ENCODE measurements at places on chromosomes 11 and 22. TPM values are rescaled to one million over a fixed set of nuclear protein-coding genes. Genes with fewer than 3 reads are reported as not detected.

OR5AR1 gene
- total RNA-seq = not detected

CSKMT gene
- total RNA-seq = 17.8 TPM

TSSK2 gene
- not detected for total RNA-seq

RIC3 gene
- total RNA-seq = 2.5 TPM

METTL15 gene
- total RNA-seq = 4.7 TPM

TBX10 gene
- total RNA-seq = not detected

PIK3IP1 gene
- 1.3 TPM for total RNA-seq

CNTN5 gene
- total RNA-seq = not detected

C22orf15 gene
- total RNA-seq = not detected

KRTAP5-2 gene
- not detected for total RNA-seq

SAA2 gene
- total RNA-seq = not detected

SAAL1 gene
- 35.1 TPM for total RNA-seq

ADM2 gene
- 0.55 TPM for total RNA-seq

PPP2R1B gene
- 14.1 TPM for total RNA-seq

OAF gene
- total RNA-seq = 9.9 TPM

PDGFB gene
- total RNA-seq = 2.8 TPM

PKNOX2 gene
- not detected for total RNA-seq

SAC3D1 gene
- 56.6 TPM for total RNA-seq

AGBL2 gene
- 1.2 TPM for total RNA-seq

HEPHL1 gene
- not detected for total RNA-seq

OVOL1 gene
- total RNA-seq = not detected

B3GAT3 gene
- total RNA-seq = 56.9 TPM

CRYBB1 gene
- total RNA-seq = not detected

C11orf16 gene
- total RNA-seq = not detected

ILK gene
- total RNA-seq = 107 TPM

MS4A6A gene
- not detected for total RNA-seq

TTLL12 gene
- 20.4 TPM for total RNA-seq

MISFA gene
- total RNA-seq = 1.8 TPM

VSIG10L2 gene
- not detected for total RNA-seq

BATF2 gene
- 0.75 TPM for total RNA-seq

MS4A15 gene
- total RNA-seq = not detected

DGCR8 gene
- total RNA-seq = 20.3 TPM

OR4S2 gene
- not detected for total RNA-seq

MUC5AC gene
- total RNA-seq = 3.6 TPM

LRRC10B gene
- 0.24 TPM for total RNA-seq

TXNRD2 gene
- 25.6 TPM for total RNA-seq

GAL3ST3 gene
- total RNA-seq = not detected

MMP13 gene
- not detected for total RNA-seq

C11orf42 gene
- not detected for total RNA-seq

MGAT3 gene
- 0.38 TPM for total RNA-seq

Data from A549 treated with RU486 at 1 μM for 4 hours (cell line).